CD4-positive, alpha-beta T cell (primary cell): ENCODE measurements at places on chromosomes 3 and 15. TPM values are rescaled to one million over a fixed set of nuclear protein-coding genes. Genes with fewer than 3 reads are reported as not detected.

GRCh38 chr3:39637807-39638206, 170.3 kb downstream of the MOBP start:
- DNase-seq: no peak
- no peaks in the 10 kb centered on the region for H3K36me3 ChIP-seq
- H3K27me3 ChIP-seq: peaks cover 4% of the 10 kb centered on the region
- H3K27ac ChIP-seq: no peak overlapping the region

Gene UBR1
- 42.6 TPM for total RNA-seq

DNA sequence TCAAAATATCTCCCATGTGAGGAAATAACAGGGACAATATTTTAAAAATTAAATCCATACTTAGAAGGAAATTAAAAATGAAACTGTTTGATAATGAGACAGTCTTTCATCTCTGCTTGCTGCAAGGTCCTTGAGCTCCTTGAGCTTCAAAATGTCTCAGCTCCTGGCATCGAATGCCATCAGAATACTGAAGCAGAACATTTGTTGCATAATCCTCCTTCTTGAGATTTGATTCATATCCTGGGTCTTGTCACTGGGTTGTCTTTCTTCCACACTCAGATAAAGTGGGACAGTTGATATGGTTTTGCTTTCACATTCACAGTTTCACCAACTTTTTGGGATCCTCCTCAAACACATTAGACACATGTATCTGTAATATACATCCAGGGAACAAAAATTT, 27.8 kb downstream of the COL8A1 start:
- H3K4me1 ChIP-seq: no peaks in the 10 kb centered on the region
- H3K27ac ChIP-seq: no peak overlapping the region
- H3K4me3 ChIP-seq: no peak overlapping the region
- no peak for DNase-seq

GRCh38 chr3:16927485-16927884, 42.7 kb downstream of the PLCL2 start:
- no peak overlapping the region for H3K4me3 ChIP-seq
- DNase-seq: no peak
- no peaks in the 10 kb centered on the region for H3K27me3 ChIP-seq
- H3K36me3 ChIP-seq: no peaks in the 10 kb centered on the region
- H3K4me1 ChIP-seq: peaks cover 30% of the 10 kb centered on the region

Gene SH3GL3
- total RNA-seq: not detected

Gene SLC28A1
- total RNA-seq: not detected

DNA sequence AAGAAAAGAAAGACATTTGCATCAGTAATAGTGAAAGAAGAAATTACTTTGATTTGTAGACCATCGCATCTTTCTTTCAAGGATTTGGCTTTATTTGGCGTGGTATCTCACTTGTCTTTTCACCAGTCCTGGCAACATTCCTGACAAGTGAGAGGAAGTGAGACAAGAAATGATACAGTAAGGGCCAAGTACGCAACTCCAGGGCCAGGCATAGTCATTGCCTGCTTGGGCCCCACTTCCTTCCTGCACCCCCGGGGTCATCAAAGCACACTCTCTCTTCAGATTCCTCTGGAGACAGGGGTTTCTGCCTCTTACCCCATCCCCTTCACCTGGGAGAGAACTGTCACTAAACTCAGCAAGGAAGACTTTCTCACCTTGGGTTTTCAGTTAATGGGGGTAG, 55.1 kb downstream of the CD47 start:
- H3K27ac ChIP-seq: no peak overlapping the region
- H3K4me3 ChIP-seq: no peak overlapping the region
- no peaks in the 10 kb centered on the region for H3K27me3 ChIP-seq
- no peak for DNase-seq
- H3K4me1 ChIP-seq: no peaks in the 10 kb centered on the region

- H3K27ac ChIP-seq: no peak overlapping the region
- no peaks in the 10 kb centered on the region for H3K4me1 ChIP-seq
- DNase-seq: no peak
- no peaks in the 10 kb centered on the region for H3K27me3 ChIP-seq
- no peak overlapping the region for H3K4me3 ChIP-seq
Observed at GRCh38 chr3:15703346-15703745, 94.4 kb downstream of the ANKRD28 start.

- no peaks in the 10 kb centered on the region for H3K36me3 ChIP-seq
- H3K27me3 ChIP-seq: peaks cover 81% of the 10 kb centered on the region
- no peak overlapping the region for H3K27ac ChIP-seq
- no peak overlapping the region for H3K4me3 ChIP-seq
Observed at GRCh38 chr15:96412906-96413231, 82.4 kb downstream of the NR2F2 start.

GRCh38 chr3:126033051-126033745, 50.7 kb downstream of the SLC41A3 start:
- peaks cover 33% of the 10 kb centered on the region for H3K36me3 ChIP-seq
- H3K4me1 ChIP-seq: peaks cover 6% of the 10 kb centered on the region
- H3K4me3 ChIP-seq: no peak overlapping the region
- no peak overlapping the region for H3K27ac ChIP-seq
- no peaks in the 10 kb centered on the region for H3K27me3 ChIP-seq
- DNase-seq: no peak

DNA sequence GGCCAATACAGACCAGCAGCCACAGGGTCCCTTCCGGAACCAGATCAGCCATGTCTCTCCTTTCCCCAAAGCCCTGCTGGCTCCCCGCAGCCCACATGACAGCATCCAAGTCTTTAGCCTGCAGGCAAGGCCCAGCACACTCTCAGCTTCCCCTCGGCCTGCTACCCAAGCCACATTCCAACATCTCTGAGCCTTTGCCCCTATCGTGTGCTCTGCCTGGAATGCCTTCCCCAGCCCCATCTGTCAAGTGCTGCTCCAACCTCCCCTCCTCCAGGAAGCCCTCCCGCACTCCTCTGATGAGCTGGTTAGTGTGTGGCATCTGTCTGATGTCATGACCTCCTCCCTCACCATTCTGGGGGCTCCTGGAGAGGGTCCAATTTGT, 8.5 kb downstream of the PLXND1 start:
- H3K4me1 ChIP-seq: peaks cover 47% of the 10 kb centered on the region
- no peak overlapping the region for H3K27ac ChIP-seq
- no peak overlapping the region for H3K4me3 ChIP-seq
- no peak for DNase-seq

GRCh38 chr3:170038434-170039110, 777 bp downstream of the GPR160 start:
- H3K27ac ChIP-seq: no peak overlapping the region
- H3K4me1 ChIP-seq: peaks cover 34% of the 10 kb centered on the region
- peak; percentile 59 for DNase-seq

Gene SLC15A2
- 0.75 TPM for total RNA-seq

DNA sequence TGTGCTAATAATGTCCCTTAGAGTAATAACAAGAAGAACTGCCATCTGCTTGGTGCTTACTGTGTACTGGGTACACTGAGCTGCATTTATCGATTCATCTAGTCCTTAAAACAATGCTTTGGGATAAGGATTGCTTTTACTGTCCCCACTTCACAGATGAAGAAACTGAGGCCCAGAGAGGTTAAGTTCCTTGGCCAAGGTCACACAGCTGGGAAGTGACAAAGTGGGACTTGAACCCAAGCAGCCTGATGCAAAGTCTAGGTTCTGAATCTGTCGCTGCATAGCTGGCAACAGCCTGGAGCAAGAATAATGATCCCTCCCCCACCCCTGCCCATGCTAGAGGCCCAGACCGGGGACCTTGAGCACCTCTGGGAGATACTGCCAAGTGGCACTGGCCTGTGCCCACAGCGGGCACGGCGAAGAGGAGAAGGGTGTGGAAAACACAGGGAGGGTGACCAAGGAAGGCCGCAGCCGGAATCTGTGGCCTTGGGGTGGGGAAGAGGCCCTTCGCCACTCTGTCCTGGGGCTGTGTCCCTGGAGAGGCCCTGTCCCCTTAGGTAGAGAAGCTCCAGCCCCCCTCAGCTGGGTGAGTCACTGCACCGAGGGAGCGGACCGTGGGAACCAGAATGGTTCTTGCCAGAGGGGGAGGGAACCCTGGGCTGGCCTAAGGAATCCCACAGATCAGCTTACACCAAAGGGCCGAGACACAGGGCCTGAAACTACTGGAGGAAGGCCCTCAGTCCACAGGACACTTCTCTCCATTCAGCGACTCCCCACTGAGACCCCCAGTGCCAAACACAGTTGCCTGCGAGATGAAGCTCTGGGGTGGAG, 3.5 kb downstream of the PLXND1 start:
- H3K27me3 ChIP-seq: peaks cover 5% of the 10 kb centered on the region
- no peaks in the 10 kb centered on the region for H3K36me3 ChIP-seq
- H3K27ac ChIP-seq: no peak overlapping the region
- H3K4me3 ChIP-seq: no peak overlapping the region
- no peak for DNase-seq

- DNase-seq: no peak
- no peaks in the 10 kb centered on the region for H3K27me3 ChIP-seq
- no peaks in the 10 kb centered on the region for H3K36me3 ChIP-seq
- no peaks in the 10 kb centered on the region for H3K4me1 ChIP-seq
Observed at GRCh38 chr3:62039586-62039985, 333.8 kb downstream of the FEZF2 start.

Gene FGF7
- not detected for total RNA-seq

DNA sequence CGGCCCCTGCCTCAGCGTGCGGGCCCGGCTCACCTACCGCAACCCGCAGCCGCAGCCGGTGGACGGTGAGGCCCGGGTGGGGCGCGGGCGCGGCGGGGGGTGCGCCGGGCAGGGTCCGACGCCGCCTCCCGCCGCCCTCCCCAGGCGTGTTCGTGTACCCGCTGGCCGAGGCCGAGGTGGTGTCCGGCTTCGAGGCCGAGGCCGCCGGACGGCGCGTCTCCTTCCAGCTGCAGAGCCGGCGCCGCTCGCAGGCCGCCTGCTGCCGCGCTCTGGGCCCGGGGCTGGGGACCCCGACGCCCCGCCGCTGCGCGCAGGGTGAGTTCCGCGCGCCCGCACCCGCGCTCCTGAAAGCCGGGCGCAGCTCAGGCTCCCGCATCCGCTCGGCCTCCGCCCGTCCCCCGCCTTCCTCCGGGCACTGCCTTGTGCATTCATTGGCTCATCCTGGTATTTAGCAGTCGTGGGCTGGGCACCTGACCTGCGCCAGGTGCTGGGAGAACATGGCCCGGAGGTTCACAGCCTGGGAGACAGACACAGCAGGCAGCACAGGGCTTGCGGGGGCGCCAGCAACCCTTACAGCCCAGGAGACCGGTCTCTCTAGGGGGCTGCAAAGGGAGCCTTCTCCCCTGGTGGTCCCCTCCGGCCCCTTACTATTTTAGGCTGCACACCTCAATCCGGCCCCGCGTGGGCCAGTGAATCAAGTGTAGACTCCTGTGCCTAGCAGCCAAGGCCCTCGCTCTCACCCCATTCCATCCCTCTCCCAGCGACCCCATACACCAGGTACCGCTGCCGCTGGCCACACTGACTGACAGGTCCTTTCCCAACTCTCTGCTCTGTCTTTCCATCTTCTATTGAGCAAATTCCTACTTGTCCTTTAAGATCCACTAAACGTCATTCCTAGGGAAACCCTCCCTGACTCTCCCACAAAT, 1.5 kb downstream of the VWA5B2 start:
- DNase-seq: no peak
- peaks cover 24% of the 10 kb centered on the region for H3K4me1 ChIP-seq
- no peaks in the 10 kb centered on the region for H3K36me3 ChIP-seq
- no peak overlapping the region for H3K4me3 ChIP-seq
- no peak overlapping the region for H3K27ac ChIP-seq

- no peak overlapping the region for H3K27ac ChIP-seq
- H3K27me3 ChIP-seq: no peaks in the 10 kb centered on the region
- H3K36me3 ChIP-seq: no peaks in the 10 kb centered on the region
- H3K4me1 ChIP-seq: peaks cover 16% of the 10 kb centered on the region
Observed at GRCh38 chr15:31398677-31399301, 72.2 kb downstream of the KLF13 start.

DNA sequence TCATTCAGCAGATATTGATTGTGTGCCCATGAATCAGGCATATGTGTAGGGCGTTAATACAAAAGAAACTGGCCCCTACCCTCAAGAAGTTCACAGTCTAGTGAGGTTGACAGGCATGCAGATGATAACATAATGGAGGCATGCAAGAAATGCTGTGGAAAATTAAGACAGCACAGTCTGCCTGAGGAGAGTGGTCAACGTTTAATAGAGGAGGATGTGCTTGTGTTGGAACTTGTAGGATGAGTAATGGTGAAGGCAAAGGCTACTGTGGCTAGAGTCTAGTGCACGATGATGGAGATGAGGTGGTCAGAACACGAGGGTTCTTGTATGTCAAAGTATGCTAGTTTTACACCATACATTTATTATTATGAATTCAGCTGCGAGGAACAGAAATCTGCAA, 295.7 kb downstream of the SOX2 start:
- H3K27ac ChIP-seq: no peak overlapping the region
- H3K4me1 ChIP-seq: no peaks in the 10 kb centered on the region
- no peak overlapping the region for H3K4me3 ChIP-seq
- no peaks in the 10 kb centered on the region for H3K36me3 ChIP-seq

GRCh38 chr3:190595179-190595795, 81.4 kb downstream of the IL1RAP start:
- H3K36me3 ChIP-seq: no peaks in the 10 kb centered on the region
- no peak for DNase-seq
- no peak overlapping the region for H3K27ac ChIP-seq

DNA sequence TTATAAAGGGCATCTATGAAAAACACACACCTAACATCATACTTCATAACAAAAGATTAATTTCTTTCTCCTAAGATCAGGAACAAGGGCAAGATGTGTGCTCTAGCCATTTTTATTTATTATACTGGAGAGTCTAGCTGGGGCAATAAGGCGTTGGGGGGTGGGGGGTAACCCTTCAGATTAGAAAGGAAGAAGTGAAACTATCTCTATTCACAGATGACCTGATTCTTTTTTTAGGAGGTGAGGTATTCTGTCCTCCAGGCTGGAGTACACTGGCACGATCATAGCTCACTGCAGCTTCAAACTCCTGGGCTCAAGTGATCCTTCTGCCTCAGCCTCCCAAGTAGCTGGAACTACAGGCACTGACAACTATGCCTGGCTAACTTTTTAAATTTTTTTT, 89.5 kb upstream of the MANF start:
- no peaks in the 10 kb centered on the region for H3K36me3 ChIP-seq
- DNase-seq: no peak
- H3K4me3 ChIP-seq: no peak overlapping the region

- no peaks in the 10 kb centered on the region for H3K4me1 ChIP-seq
- no peak overlapping the region for H3K27ac ChIP-seq
- H3K4me3 ChIP-seq: no peak overlapping the region
- DNase-seq: no peak
- H3K27me3 ChIP-seq: no peaks in the 10 kb centered on the region
Observed at GRCh38 chr3:13501056-13501455, 20.9 kb downstream of the HDAC11 start.

DNA sequence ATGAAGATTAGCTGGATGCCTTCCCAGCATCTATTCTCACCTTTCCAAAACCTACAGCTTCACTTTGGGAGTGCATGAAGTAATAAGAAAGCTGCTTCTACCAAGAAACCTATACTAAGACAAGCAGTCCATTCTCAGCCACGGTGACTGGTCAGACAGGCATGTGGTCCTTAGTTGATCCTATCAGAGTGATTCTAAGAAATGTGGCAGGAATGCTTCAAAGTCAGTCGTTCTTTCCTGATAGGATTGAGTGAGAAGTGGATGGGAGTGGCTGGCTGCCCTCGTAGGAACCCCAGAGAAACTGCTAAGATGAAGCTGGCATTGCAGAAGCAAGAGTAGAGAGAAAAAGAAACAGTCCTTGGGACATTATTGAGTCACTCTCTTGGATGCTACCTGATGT, 16.6 kb downstream of the FOXB1 start:
- H3K27me3 ChIP-seq: peaks cover 3% of the 10 kb centered on the region
- no peak for DNase-seq
- H3K36me3 ChIP-seq: no peaks in the 10 kb centered on the region
- no peak overlapping the region for H3K27ac ChIP-seq
- no peak overlapping the region for H3K4me3 ChIP-seq

Gene GOLGA8G
- total RNA-seq: not detected

- no peaks in the 10 kb centered on the region for H3K4me1 ChIP-seq
- H3K27me3 ChIP-seq: no peaks in the 10 kb centered on the region
- H3K4me3 ChIP-seq: no peak overlapping the region
- no peak overlapping the region for H3K27ac ChIP-seq
Observed at GRCh38 chr15:48590723-48591122, 54.8 kb downstream of the FBN1 start.

Gene GPR27
- total RNA-seq: 0.84 TPM

Gene ZMYND10
- 1.8 TPM for total RNA-seq
